A549 (cell line): ENCODE measurements at places on chromosomes 4 and X. TPM values are rescaled to one million over a fixed set of nuclear protein-coding genes. Genes with fewer than 3 reads are reported as not detected.

Gene JCHAIN
- polyA plus RNA-seq = 0.09 to 0.17 TPM (median 0.15 TPM) in 3 replicates

Gene SCD5
- 7.5 to 10.8 TPM (median 9.8 TPM) in 3 replicates for polyA plus RNA-seq

Gene DNAAF6
- polyA plus RNA-seq = not detected in 3 replicates

DNA sequence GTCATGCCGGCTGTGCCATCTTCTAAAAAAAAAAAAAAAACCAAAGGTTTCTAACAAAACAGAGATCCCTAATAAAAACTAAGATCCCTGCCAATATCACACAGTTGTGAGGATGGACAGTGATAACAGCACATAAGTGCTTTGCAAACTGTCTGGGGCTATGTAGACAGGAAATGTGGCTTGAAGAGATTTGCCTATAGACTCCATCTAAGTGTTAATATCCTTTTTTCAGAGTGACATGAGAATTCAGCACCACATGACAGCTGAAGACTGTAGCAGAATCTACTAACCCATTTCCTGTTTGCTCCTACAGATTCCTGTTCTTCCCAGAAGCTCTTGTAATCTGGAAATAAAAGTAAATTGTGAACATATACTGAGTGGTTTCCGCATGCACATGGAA, 215.4 kb downstream of the KDR start:
- no peak for DNase-seq

GRCh38 chr4:125091-125771, 930 bp downstream of the ZNF718 start:
- DNase-seq = peak; percentile 38

Gene EIF1AX
- 127 to 134 TPM (median 128 TPM) in 3 replicates for polyA plus RNA-seq

- no peak for DNase-seq
Measured at GRCh38 chrX:150879855-150880807, 18.3 kb downstream of the CD99L2 start.

Gene APBB2
- polyA plus RNA-seq = 8.3 to 9.9 TPM (median 9.6 TPM) in 3 replicates

DNA sequence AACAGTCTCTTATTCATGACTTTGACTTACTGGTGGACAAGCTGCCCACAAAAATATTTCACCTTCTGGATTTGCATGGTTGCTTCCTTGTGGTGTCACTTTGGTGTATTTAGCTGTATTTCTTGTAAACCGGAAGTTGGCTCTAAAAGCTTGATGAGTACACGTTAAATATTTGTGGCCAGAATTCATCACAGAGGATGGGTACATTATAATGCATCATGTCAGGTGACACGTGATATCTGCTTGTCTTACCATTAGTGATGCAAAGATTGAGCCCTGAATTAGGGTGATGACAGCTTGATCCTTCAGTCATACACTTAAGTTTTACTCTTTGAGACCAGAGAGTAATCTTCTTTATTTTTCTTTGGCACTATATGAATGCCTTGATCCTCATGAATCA, 188.3 kb upstream of the RPS6KA3 start:
- no peak for DNase-seq

Gene AGTR2
- polyA plus RNA-seq = not detected in 3 replicates
